Stomach (tissue), 19 donors: ENCODE measurements at places on chromosomes 3 and 15. TPM values are rescaled to one million over a fixed set of nuclear protein-coding genes. Genes with fewer than 3 reads are reported as not detected.
A peak's percentile ranks its signal among the peaks of the same experiment; 100 is the strongest.

- no peak for DNase-seq
Observed at GRCh38 chr3:54520060-54520459, 397.7 kb downstream of the CACNA2D3 start.

- no peak for DNase-seq
Observed at GRCh38 chr15:56099311-56099710, 105.9 kb upstream of the NEDD4 start.

DNA sequence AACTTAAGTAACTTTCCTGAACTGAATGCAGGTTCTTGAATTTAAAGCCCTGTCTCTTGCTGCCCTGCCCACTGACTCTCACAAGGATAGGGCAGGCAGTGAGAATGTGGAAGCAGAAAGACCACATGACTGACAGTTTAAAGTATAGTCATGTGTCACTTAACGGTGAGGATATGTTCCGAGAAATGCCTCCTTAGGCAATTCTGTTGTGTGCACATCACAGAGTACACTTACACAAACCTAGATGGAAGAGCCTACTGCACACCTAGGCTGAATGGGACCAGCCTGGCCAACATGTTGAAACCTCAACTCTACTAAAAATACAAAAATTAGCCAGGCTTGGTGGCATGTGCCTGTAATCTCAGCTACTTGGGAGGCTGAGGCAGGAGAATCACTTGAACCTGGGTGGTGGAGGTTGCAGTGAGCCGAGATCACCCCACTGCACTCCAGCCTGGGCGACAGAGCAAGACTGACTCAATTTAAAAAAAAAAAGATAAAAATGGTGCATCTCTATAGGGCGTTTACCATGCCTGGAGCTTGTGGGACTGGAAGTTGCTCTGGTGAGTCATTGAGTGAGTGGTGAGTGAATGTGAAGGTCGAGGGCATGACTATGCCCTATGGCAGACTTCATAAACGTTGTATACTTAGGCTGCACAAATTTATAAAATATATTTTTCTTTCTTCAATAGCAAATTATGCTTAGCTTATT lies 18.9 kb upstream of the COPG1 start:
- no peak for DNase-seq

DNA sequence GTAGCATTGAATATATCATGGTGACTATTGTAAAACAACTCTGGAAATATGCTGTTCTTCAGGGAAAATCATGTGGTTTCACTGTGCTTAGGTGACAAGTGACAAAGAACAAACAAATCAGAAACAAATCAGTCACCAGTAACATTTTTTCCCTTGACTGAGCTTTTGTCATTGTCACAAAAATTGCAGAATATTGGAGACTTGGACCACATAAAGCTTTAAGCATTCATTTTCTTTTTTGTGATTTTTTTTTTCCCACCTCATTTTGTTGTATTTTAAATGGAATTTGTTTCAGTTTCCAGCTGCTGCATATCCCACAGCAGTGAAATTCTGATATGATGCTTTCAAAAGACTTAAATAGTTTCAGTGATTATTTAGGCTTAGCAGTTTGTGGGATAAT lies 1088.4 kb downstream of the OTOL1 start:
- no peak for DNase-seq

The CLEC3B gene
- not detected for total RNA-seq

DNA sequence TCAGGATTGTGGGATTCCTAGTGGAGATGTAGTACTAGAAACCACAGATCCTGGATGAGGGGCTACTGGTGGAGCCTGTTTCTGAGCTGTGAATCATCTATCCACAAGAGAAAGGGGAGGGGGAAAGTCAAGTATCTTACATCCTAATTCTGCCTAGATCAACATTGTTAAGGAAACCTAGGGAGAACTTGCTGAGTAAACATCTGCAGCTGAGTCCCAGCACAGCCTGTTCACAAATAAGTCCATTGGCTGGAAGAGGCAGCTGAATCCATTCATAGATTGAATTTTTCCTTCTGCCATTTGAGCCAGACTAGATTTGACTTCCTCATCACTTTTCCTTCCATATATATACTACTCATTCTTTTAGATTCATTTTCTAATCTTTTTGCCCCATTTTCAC lies 460.5 kb downstream of the TUSC7 start:
- DNase-seq, result no peak

DNA sequence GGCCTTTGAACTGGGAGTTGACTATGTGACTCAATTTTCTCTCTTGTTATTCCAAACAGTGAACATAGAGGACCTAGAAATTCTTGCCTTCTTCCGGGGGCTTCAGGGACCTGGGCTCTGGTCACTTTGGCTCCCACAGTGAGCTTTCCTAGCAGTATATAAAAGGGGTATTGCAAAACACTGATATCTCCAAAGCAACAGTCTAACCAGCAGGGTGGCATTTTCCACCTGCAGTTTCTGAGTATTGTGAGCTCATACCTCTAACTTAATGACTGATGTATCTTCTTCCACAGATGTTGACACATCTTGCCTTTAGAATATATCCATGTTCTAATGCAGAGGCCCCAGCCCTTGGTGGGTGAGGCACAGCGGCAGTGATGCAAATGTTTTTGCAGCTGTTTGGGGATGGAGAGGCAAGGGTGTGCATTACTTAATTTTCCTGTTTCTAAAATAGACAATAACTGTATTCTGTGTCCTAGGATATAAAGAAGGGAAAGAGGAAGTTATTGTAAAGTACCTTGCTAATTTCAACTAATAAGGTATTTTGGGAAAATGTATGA lies 45.7 kb upstream of the ADGRG7 start:
- no peak for DNase-seq

DNA sequence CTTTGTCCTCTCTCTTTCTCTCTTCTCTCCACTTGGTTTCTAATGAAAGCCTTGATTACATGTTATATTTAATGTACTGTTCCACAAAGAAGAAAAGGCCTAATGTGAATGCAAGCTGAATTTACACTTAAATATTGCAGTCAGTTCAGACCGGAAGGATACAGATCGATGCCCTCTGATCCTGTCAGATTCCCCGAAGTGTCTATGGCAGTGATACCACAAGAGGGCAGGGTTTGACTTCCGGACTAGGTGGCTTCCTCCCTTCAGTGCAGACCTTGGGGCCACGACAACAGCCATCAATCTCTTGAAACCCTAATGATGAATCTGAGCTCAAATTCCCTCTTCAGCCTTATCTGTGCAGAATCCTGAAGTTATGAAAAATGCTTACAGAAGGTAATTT lies 29.5 kb downstream of the AGTR1 start:
- DNase-seq, result peak; percentile 60

The STRIT1 gene
- total RNA-seq, result not detected

- no peak for DNase-seq
Observed at GRCh38 chr3:77885381-77885780, 845.5 kb downstream of the ROBO2 start.

The CRYGS gene
- total RNA-seq, result 4.3 TPM

DNA sequence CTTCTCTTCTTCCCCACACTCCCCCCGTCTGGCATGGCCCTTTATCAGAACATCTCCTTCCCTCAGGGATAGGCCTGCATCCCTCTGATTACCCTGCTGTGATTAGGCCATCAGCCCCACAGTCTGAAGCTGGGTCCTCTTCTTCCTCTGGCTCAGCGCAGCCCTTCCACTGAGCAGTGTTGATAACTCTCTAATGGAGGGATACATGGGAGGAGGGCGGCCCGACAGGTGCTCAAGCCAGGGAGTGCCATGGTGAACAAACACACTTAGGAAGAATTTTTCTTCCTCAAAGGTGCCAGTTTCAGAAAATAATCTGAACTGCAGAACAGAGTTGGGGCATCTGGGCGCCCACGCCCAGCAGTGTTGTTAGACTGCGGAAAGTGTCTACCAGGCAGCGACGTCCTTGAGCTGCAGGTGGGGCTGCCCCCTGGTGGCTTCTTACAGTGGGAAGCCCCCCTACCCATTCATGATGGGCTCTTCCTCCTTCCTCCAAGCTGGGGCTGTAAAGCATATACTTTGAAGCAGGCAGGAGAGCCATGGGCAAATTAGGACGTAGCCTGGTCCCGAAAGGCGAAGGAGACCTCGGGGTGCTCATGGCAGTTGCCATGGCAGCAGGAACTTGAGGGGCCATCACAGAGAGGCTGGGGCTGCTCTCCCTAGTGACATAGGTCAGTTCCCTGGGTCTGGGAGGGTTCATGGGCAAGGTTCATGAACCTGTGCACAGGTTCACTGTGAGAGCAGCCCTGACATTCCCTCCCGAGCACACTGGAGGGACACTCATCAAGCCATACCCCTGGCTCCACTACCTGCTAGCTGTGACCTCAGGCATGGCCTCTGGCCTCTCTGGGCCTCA lies 33.2 kb upstream of the NR2C2 start:
- DNase-seq, result peak; percentile 11

- peak; percentile 13 for DNase-seq
Observed at GRCh38 chr15:34701536-34701935, 53.3 kb downstream of the GJD2 start.

GRCh38 chr3:38551026-38551832 lies 55.1 kb downstream of the EXOG start:
- peak; percentile 11 for DNase-seq

GRCh38 chr15:59407946-59408345 lies 30.0 kb upstream of the FAM81A start:
- no peak for DNase-seq

- no peak for DNase-seq
Observed at GRCh38 chr3:189507856-189508255, 123.3 kb upstream of the TP63 start.

DNA sequence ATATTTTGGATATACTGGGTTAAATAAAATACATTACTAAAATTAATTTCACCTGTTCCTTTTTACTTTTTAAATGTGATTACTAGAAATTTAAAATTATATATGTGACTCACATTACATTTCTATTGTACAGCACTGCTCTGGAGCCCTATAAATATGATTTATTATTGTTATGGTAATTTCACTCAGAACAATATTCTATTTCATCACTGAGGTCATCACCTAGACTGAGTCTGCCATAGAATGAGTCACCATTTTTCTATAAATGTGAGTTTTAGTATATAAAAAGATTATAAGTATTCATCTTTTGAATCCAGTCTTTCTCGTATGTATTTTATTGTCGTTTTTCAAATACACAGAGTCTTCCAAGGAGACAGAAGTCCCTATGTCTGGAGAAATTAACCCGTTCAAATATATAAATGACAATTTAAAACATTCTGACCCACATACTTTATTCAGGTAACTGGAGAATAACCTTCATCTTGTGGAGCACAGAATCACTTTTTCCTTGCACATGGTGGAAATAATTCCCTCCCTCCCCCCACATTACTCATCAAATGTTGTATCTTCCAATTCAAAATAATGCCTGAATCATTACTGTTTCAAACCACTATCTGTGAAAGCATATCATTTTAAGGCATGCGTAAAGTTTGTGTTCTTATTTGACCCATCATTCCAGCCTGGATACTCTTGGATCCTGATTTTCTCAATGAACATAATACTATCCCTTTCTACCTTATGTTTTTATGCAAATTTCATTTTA lies 30.0 kb downstream of the CHST14 start:
- DNase-seq, result no peak

The DLEC1 gene
- total RNA-seq, result 1.5 TPM

DNA sequence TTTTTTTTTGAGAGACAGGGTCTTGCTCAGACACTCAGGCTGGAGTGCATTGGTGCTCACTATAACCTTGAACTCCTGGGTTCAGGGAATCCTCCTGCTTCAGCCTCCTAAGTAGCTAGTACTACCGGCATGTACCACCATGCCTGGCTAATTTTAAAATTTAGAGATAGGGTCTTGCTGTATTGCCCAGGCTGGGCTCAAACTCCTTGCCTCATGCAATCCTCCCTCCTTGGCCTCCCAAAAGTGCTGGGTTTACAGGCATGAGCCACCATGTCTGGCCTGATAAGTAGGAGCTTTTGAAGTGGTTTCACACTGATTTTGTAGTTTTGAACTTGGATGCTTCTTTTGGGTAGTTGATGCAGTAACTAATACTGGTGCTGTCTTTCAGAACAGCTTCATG lies 7.8 kb downstream of the MAP2K1 start:
- DNase-seq, result no peak

DNA sequence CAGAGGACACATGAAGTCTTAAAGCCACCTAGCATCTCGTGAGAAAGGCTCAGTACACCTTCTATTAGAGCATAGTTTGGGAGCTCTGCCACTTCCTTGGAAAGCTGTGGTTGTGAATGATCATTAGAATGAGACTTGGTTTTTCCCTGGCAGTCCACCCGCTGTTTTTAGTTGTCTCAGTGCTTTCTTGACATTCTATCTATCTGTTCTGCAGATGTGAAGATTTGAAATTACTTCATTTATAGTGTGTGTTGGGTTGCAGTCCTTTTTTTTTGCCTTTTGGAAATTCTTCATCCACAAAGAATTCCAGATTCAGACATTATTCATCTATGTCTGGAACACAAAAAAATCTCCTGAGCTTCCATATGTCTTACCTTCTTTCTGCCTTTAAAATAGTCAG lies 23.7 kb downstream of the PPP2R3A start:
- no peak for DNase-seq

The GOLGA8T gene
- not detected for total RNA-seq

GRCh38 chr3:23948761-23949160 lies 3.7 kb downstream of the NR1D2 start:
- no peak for DNase-seq

The RASGRF1 gene
- 3.8 TPM for total RNA-seq

GRCh38 chr15:54064365-54064764 lies 86.1 kb downstream of the UNC13C start:
- DNase-seq, result peak; percentile 11

DNA sequence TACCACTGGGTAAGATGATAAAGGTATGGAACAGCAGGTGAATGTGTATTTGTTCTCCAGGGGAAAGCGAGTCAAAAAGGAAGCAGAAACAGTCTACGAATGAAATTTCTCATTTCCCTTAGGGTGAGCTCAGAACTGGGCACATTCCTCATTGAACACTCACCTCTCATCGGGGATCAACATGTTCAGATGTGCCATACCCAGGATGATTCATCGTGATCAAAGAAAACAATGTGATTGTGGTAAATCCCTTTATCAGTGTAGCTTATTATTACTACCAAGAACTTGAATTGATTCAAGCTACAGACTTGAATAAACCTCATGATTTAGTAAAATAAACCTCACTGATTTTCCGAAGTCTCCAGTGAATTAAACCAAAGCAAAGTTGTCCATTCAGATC lies 72.1 kb downstream of the GJD2 start:
- no peak for DNase-seq

DNA sequence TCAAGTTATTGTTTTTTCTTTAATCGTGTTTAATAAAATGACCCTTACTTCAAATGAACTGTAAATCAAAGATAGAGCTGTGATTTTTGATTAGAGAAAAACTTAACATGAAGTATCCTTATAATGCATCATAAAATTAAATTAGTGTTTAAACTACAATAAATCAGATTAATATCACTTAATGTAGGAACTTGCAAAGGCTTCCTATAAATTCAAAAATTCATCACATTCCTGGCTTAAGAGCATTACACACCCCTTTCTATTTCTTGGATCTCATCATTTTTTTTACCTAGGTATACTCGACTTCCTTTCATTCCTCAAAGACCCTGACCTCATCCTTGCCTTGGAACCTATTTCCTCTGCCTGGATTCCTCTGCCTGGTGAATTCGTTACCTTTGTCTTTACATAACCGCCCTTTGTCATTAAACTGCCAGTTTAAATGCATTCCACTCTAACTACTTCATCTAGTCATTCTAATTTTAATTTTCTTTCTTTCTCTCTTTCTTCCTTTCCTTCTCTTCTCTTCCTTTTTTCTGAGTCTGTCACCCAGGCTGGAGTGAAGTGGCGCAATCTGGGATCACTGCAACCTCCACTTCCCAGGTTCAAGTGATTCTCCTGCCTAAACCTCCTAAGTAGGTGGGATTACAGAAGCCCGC lies 1244.5 kb downstream of the OTOL1 start:
- DNase-seq, result no peak
